ENCODE measurements at places on chromosomes 7 and 10.
A peak's percentile ranks its signal among the peaks of the same experiment; 100 is the strongest.

GRCh38 chr7:20417675-20418382 lies 87.1 kb downstream of the ITGB8 start:
- DNase-seq: no peak

DNA sequence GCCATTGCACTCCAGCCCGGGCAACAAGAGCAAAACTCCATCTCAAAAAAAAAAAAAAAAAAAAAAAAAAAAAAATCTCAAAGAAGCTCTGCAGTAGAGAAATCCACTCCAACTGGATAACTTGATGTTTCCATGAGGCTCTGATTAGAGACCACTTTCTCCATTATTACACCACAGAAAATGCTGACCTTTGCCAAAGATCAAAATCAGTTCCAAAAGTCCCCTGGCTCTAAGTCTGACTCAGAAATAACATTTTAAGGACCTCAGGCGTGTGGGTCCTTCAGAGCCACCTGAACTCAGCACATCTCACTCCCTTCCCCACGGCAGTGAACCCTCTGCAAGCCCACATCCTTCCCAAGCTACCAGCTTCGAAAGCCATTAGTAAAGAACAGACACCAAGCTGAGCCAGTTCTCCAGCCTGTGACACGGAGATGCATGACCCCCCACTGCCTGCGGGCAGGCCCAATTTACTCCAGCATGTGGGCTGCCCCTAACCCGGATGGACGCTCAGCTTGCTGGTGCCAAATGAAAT lies 13.8 kb upstream of the TMEM120A start:
- DNase-seq: no peak

DNA sequence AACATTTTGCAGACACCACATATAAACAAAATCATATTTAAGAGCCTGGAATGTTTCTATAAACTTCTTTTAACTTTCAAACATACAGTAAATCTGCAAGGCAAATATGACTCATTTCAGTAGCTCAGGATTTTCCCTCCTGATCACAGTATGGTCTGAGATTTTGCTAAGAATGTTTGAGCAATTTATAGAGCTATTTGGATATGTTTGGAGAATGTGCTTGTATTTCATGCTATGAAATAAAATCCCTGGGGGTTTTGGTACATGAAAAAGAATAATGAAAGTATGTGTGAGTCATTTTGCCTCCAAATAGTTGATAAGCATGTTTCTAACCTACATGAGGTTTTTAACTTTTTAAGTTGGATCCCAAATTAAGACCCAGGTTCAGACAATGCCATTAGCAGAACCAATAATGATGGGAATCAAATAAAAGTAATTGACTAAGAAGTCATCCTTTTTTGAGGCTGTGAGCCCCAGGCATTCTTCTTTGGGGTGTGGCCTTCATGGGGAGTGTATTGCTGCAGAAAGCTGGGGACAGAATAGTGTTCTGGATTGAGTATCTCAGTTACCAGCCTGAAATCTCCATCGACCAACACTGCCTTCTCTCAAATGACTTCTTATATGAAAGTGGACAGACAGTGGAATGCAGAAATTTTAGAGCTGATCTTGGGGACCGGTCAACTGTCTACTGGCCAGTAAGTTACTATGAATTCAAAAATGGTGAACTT lies 66.1 kb upstream of the AGBL3 start:
- peak; percentile 91 for DNase-seq

DNA sequence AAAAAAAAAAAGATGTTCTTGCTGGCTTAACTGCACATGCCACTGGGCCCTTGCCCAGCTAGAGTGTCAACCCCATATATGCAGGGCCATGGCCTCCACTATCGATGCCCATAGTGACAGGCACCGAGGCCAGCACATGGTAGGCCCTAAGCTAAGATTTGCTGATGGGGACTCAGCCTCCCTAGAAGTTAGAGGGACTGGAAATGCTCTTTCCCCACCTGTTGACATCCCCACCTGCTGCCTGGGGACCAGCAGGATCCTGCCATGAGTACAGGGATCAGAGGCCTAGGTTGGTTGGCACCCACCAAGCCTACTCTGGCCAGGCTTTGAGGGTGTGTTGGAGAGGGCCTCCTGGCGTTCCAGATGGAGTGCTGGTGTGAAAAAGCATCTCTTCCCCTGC lies 16.0 kb upstream of the SLC18A2 start:
- no peak for DNase-seq

GRCh38 chr7:12788591-12788990 lies 101.2 kb downstream of the ARL4A start:
- DNase-seq: no peak

DNA sequence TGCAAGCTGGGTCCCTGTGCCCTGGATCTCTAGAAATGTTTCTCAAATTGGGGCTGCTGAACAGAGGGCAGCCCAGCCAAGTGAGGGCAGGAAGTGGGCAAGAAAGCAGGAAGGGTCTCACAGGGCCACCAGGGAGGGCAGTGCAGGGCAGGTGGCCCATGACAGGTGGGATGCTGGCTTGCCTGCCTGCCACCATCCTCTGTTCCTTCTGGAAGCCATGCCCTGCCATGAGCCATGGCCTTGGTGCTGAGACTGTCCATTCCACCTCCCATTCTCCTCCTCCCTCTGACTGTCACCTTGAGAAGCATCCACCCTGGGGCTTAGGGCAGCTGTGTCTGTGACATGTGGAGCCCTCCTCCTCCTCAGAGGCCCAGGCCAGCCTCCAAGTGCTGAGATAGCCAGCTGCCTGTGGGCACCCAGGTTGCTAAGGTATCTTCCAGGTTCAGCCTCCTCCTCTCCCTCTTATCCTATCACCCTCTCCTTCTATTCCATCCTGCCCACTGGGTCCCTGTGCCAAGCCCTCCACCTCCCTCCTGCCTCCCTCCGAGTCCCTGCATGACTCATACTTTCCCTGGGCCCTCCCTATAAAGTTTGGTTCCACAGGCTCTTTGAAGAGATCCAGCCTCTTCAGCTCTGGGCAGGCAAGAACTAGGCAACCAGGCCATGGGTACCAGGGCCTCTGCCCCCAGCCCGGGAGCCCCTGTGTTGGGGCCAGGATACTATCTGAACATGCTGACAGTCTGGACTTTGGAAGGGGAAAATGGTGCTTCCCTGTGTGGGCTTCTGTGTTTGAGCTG lies 1.3 kb downstream of the VSIR start:
- DNase-seq: peak; percentile 58

DNA sequence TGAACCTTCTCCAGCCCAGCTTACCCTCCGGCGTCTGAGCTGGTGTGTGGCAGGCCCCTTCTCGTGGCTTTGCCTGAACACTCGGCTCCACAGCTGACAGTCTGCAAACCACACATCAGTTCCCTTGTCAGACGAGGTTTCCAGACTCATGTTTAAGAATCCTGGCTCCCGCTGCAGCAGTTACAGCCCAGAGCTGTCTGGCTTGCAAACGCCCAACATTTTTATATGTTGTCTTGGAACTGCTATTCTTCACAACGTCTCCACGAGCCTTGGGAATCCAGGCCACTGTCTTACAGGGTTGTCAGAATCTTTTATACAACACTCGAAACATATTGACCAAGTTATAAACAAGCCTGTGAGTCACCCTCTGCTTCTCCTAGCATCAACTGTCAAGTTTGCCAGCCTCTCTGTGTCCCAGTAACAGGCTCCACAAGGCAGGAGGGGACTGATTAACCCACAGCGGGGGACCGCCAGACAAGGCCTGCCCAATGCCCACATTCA lies 68.1 kb downstream of the TNS3 start:
- peak; percentile 73 for DNase-seq

All from muscle of back (tissue), 13 donors.